ENCODE measurements at places on chromosomes 6 and 20.
A peak's percentile ranks its signal among the peaks of the same experiment; 100 is the strongest.

DNA sequence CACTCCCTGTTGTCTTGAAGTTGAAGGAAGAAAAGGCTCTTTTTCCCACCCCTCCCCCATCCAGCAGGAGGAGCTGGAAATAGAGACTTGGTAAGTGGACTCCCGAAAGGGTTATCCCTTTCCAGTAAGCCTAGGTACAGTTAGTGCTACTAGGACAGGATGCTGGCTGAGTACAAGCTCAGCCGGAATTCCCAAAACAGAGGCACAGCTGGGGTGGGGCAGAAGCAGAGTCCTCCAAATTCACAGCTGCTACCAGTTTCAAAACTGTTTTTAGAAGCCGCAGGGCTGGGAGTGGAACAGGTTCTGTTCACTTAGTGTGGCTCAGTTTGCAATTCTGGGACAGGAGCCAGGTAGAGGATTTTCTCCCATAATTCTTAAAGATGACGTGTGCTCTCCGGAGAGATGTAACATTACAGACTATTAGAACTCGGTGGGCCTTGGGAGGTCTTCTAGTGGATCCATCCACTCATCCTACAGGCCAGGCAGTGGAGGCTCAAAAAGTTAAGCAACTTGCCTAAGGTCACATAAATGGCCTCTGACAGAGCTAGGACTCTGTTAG lies 19.0 kb upstream of the UTRN start:
- DNase-seq: no peak

- no peak for DNase-seq
Measured at GRCh38 chr6:140062043-140063020, 687.9 kb upstream of the CITED2 start.

GRCh38 chr6:131366223-131366622 lies 206.8 kb upstream of the ARG1 start:
- no peak for DNase-seq

DNA sequence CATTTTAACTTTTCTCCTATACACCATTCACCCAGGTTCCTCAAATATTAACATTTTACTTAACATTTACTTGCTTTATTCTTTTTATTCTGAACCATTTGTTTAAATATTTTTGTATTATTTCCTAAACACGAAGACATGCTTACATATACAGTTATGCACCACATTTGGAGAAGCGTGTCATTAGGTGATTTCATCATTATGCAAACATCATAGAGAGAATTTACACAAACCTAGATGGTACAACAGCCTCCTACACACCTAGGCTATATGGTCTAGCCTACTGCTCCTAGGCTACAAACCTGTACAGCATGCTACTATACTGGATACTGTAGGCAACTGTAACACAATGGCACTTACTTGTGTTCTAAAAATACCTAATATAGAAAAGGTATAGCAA lies 6.6 kb downstream of the TDP2 start:
- DNase-seq: no peak

DNA sequence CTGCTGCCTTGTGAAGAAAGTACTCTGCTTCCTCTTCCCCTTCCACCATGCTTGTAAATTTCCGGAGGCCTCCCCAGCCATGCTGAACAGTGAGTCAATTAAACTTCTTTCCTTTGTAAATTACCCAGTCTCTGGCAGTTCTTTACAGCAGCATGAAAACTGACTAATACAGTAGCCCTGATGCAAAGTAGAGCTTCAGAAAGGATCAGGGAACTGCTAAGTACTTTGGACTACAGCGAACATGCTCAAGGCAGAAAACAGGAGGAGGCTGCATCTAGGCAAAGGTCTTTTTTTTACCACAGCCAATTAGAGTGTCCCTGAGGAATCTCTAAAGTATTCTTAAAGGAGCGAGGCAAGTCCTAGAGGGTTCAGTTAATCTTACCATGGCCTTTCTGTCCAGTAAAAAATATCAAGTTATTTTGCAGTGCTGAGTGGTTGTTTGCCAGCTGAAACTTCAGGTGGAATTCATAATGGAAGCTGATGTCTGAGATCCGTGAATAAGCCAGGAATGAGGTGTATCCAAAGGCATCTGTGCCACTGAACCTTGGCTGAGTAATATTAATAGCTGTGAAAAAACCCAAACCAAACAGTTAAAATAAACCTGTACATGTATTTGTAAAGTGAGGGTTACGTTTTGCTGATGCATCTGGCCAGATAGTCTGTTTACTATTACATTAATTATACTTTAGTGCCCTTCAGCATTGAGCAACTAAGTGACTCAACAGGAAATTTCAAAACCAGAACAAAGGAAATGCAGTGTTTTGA lies 170.4 kb downstream of the PHF3 start:
- DNase-seq: no peak

- no peak for DNase-seq
Measured at GRCh38 chr6:29232725-29233124, 62.0 kb downstream of the OR2J2 start.

- DNase-seq: no peak
Measured at GRCh38 chr6:12935637-12936036, 219.1 kb downstream of the PHACTR1 start.

DNA sequence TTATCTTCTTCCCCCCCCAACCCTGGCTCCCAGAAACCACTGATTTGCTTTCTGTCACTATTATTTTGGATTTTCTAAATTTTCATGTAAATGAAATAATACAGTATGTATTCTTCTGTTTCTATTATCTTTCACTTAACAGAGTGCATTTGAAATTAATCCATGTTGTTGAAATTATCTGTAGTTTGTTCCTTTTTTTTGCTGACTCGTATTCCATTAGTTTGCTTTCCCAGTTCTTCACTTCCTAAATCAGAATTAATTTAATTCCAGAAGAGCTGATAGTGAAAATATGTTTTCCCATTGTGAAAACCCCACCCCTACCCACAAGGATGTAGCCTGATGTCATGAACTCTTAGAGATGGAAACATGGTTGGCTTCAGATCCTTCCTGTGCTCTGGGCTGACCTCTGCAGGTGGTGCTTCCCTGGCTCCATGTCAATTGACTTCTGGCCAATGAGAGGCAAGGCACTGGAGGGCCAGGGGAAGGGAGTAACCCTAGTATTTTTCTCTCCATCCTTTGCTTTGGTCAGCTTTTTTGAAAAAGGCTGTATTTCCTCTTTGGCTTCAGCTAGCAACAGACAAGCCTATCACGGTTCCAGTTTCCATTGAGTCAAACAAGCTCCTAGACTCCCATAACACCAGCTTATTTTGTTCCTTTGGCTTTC lies 244.4 kb upstream of the HSF2 start:
- no peak for DNase-seq

- no peak for DNase-seq
Measured at GRCh38 chr6:53924277-53924676, 129.5 kb downstream of the LRRC1 start.

- no peak for DNase-seq
Measured at GRCh38 chr20:64238115-64238825, 17.3 kb upstream of the PCMTD2 start.

- no peak for DNase-seq
Measured at GRCh38 chr6:136592930-136593673, 42.9 kb upstream of the MAP7 start.

- DNase-seq: peak; percentile 73
Measured at GRCh38 chr6:155418017-155418761, 37.5 kb downstream of the NOX3 start.

DNA sequence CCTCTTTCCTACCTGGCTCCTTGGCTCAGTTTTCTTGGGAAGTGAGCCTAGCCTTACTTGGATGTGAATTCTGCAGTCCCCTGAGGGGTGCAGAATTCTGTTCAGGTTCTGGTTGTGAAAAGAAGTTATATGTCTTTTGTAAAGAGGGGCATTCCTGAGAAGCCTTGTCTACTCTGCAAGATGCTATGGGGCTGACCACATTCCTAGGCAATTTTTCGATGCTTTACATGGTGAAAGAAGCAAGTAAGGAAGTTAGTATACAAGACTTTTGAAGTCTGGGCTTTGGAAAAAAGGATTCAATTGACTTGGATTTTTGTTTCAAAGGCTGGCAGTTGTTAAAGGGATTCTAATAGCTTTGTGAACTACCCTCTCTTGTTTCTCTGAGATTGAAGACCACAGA lies 167.9 kb upstream of the STMND1 start:
- DNase-seq: no peak
